ENCODE measurements at places on chromosomes 12 and 14.

- no peak for DNase-seq
These were observed 261.5 kb upstream of the CLEC14A start for GRCh38 chr14:38517426-38517825.

GRCh38 chr12:108773798-108774788 lies 42.8 kb upstream of the CORO1C start:
- DNase-seq: no peak

GRCh38 chr14:60640859-60641741 lies 8.2 kb downstream of the SIX1 start:
- no peak for DNase-seq

- DNase-seq: no peak
These were observed 56.6 kb downstream of the SUDS3 start for GRCh38 chr12:118432812-118433545.

- DNase-seq: no peak
These were observed 20.3 kb downstream of the SYNE3 start for GRCh38 chr14:95496111-95496681.

Measured in stimulated activated CD4-positive, alpha-beta T cell treated with anti-CD3 and anti-CD28 coated beads, TNF-alpha, amount 100 ng/mL, for 24 hours (primary cell).